ENCODE measurements at places on chromosomes 5 and 9. TPM values are rescaled to one million over a fixed set of nuclear protein-coding genes. Genes with fewer than 3 reads are reported as not detected.

- peak; percentile 51 for DNase-seq
These were observed 15.6 kb downstream of the SPARC start for GRCh38 chr5:151670953-151671636.

GRCh38 chr5:172837640-172838039 is 3.6 kb downstream of the ERGIC1 start:
- peak; percentile 40 for DNase-seq

DNA sequence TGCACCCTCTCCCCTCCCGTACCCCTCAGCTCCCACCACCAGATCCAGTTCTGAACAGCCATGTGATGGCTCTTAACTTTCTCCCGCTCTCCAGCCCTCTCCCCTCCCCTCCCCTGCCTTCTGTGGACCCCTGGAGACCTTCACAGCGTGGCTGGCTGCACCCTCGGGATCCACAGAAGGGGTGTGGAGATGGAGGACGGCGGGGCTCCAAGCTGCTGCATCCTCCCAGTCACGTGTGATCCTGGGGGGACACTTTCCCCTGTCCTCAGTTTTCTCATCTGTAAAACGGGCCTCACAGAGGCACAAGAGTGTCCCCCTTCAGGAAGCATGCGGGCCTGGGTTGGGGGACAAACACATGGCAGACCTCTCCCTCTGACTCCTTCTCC is 276.0 kb upstream of the MVB12B start:
- DNase-seq, result no peak

- DNase-seq, result no peak
These were observed 15.2 kb downstream of the HK3 start for GRCh38 chr5:176883700-176884570.

- peak; percentile 56 for DNase-seq
These were observed 101.9 kb downstream of the NFIB start for GRCh38 chr9:14212077-14212476.

- no peak for DNase-seq
These were observed 55.2 kb downstream of the FBXL7 start for GRCh38 chr5:15555176-15555575.

- no peak for DNase-seq
These were observed 48.5 kb downstream of the SIL1 start for GRCh38 chr5:139149477-139150199.

- no peak for DNase-seq
These were observed 10.7 kb downstream of the WNK2 start for GRCh38 chr9:93194641-93195040.

- DNase-seq, result no peak
These were observed 20.8 kb upstream of the GTF3C5 start for GRCh38 chr9:133009906-133010582.

DNA sequence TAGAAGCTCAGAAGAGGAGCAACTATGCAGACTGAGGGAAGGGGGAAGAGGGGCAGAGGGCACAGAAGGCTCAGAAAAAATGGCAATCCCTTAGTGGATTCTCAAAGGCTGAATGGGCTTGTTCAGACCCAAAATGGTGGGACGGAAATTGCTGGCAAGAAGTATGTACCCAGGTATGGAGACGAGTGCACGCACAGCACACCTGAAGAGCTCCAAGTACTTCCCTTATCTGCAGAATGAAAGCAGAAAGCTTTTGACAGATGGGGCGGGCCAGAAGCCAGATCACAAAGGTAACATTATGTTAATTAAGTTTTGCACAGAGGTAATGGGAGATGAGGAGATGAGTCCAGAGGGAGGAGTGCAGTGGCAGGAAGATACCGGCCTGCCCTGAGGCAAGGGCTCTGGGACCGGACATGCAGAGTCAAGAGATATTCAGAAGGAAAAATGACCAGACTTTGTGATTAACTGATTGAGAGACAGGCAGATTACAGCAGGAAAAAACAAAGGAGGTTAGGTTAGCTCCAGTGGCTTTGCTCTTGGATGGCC is 138.1 kb upstream of the PIK3R1 start:
- no peak for DNase-seq

DNA sequence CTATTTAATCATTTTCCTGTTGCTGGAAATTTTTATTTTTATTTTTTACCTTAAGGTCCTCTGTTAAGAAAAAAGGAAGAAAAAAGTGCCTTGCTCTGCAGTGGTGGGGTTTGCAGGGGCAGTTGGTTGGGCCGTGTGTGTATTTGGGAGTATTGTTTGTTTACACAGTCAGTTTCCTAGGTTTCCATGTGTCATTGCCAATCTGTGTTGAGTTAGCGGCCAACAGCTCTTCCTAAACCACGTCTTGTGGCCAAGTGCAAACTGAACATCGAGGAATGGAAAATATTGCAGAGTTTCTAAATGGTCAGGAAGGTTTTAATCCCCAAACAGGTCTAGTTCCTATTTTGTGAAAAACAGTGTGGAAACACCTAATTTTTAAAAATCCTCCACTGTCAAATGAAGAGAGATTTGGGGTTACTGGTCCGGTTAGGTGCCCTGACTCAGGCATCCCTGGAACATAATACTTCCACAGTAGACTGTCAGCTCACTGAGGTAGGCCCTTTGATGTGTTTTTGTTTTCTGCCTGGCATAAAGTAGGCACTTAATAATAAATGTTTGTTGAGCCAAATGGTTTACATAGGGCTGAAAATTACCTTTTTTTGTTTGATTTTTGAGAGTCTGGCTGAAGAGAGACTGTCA is 37.0 kb downstream of the MAMDC2 start:
- peak; percentile 57 for DNase-seq

- peak; percentile 49 for DNase-seq
These were observed 172.2 kb upstream of the GRAMD2B start for GRCh38 chr5:126251024-126251423.

GRCh38 chr9:120583958-120584369 is 4.0 kb upstream of the CDK5RAP2 start:
- no peak for DNase-seq

DNA sequence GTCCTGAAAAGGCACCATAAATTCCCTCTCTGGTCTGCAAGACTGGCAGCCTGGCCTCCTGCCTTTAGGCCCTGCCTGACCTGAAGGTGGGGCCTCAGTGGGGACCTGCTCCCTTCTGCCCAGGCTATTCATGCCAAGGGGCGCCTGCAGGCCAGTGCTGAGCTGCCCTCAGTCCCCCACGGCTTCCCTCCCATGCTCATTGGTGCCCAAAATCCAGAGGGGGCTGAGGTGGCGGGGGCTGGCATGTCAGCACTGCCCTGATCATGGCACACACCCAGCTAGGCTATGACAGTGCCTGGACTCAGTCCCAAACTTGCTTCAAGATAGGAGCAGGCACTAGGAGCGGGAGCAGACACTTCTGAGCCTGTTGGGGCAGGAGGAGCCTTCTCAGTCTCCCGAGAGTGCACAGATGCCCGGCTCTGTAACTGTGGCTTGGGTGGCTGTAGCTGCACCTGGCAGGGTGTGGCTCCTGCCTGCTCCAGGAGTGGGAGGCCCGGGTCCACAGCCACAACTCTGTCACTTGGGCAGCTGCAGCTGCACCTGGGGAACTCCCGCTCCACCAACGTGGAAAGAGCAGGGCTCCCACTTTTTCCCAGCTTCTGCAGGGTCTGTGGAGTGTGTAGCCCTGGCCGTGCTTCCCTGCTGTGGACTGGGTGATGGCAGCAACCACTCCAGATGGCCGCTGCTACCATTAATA is 49.0 kb downstream of the NDUFAF2 start:
- no peak for DNase-seq

GRCh38 chr5:74201334-74202081 is 439.0 kb downstream of the ENC1 start:
- peak; percentile 65 for DNase-seq

- DNase-seq, result no peak
These were observed 70.1 kb upstream of the CCDC180 start for GRCh38 chr9:97237311-97237786.

GRCh38 chr9:93126825-93127368 is 7.2 kb downstream of the NINJ1 start:
- DNase-seq, result no peak

GRCh38 chr9:134287591-134288491 is 38.4 kb upstream of the RXRA start:
- no peak for DNase-seq

GRCh38 chr5:156920042-156920860 is 42.8 kb downstream of the TIMD4 start:
- peak; percentile 22 for DNase-seq

DNA sequence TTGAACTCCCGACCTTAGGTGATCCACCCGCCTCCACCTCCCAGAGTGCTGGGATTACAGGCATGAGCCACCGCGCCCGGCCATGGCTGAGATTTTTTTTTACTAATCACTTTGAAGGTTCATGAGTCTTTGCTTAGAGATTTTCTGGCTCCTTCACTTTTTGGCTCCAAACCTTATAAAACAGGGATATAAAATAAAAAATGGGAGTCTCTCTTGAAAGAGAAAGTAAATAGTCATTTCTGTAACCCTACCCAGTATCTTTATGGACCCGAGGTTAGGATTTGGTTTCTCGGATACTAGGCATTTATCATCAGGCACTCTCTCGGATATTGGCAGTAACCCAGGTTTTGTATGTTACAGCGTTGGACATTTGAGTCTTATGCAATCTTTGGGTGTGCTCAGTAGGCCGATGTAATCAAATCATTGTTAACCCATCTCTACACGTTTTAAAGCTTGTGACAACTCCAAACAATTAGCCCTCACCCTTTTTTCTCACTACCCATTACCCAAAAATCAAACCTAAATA is 25.3 kb downstream of the STXBP1 start:
- peak; percentile 55 for DNase-seq

DNA sequence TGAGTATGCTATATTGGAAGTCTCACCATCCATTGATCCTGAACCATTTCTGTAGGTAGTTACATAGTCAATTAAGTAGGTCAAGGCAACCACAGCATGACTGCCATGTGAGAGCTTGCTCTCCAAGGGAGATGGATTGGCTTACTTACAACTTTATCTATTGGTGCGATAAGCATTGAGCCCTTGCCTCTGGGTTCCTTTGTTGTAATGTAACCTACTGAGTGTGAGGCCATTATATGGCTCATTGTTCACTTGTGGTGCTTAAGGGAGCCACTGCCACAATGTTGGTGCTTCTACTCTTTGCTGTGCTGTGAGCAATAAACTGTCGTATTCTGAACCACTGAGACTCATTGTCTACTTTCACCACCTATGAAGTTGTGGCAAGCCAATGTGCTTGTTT is 510.6 kb upstream of the ITGA1 start:
- DNase-seq, result no peak

DNA sequence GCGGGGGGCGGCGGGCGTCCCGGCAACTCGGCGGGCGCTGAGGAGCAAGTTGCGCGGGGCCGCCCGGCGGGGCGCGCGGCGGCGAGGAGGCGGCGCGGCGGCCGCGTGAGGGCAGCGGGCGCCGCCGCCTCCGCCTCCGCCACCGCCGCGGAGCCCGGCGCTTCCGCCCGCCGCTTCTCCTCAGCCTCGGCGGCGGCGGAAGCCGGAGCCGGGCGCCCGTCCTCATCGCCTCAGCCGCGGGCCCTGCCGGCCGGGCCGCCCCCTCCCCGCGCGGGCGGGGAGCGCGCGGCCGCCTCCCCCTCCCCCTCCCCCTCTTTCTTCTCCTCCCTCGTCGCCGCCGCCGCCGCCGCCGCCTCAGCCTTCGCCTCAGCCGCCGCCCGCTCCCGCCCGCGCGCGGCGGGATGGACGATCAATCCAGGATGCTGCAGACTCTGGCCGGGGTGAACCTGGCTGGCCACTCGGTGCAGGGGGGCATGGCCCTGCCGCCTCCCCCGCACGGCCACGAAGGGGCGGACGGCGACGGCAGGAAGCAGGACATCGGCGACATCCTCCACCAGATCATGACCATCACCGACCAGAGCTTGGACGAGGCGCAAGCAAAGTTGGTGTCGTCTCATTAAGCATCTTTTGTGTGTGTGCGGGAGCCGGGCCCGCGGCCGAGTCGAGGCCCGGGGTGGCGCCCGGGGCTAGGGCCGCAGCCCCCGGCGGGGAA is at the start of gene PBX3:
Gene PBX3, plus strand, starts transcription at position 321 of the 712 bp plus-strand sequence.
- peak; percentile 17 for DNase-seq

- DNase-seq, result peak; percentile 95
These were observed 12.6 kb upstream of the SEMA5A start for GRCh38 chr5:9558319-9558965.

DNA sequence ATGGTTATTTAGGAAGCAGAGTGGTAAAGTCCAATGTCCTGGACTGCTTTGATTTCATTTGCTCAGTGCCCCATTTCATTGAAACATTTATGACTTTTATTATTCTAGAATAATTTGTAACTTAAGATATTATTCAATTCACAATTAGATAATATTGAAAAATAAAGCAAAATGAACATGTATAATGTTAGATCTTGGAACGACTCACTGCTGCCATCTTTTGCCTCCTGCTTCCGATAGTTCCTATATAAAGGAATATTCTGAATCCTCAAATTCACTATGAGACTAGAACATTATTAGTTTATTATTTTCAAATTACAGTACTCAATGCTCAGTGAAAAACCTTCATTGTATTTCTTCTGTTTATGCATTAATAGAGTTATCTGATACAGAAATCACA is 2.3 kb upstream of the CTNND2 start:
- DNase-seq, result peak; percentile 32

- DNase-seq, result peak; percentile 36
These were observed 24.2 kb downstream of the ANP32B start for GRCh38 chr9:98007251-98007928.

DNA sequence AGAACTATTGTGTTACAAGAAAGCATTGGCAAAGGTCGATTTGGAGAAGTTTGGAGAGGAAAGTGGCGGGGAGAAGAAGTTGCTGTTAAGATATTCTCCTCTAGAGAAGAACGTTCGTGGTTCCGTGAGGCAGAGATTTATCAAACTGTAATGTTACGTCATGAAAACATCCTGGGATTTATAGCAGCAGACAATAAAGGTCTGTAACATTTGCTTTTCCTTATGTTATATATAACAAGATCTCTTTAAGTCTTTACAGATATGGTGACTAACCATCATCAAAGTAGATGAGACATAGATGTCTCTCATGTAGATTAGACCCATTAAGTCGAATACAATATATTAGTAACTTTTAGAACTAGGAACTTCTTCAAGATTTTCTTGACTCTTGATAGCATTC is 33.0 kb downstream of the TGFBR1 start:
- DNase-seq, result no peak

GRCh38 chr9:77475641-77476473 is 172.3 kb downstream of the GNA14 start:
- no peak for DNase-seq

GRCh38 chr5:78008356-78008967 is 232.3 kb upstream of the TBCA start:
- DNase-seq, result peak; percentile 56

The SLC36A3 gene
- total RNA-seq, result not detected

The PCDHA9 gene
- 0.22 TPM for total RNA-seq

The SOHLH1 gene
- total RNA-seq, result not detected

The KIF24 gene
- 5.0 TPM for total RNA-seq

The TSSK1B gene
- total RNA-seq, result 0.33 TPM

The PFN3 gene
- total RNA-seq, result not detected

The GRXCR2 gene
- total RNA-seq, result not detected

The ASPN gene
- not detected for total RNA-seq

The NUTM2F gene
- not detected for total RNA-seq

The FAM163B gene
- not detected for total RNA-seq

The HAPLN1 gene
- total RNA-seq, result 7.8 TPM

The P4HA2 gene
- 38.7 TPM for total RNA-seq

The DMRT2 gene
- total RNA-seq, result not detected

The SHB gene
- 56.4 TPM for total RNA-seq

Measured in PC-3 (cell line).